ENCODE measurements at places on chromosomes 1 and 21. TPM values are rescaled to one million over a fixed set of nuclear protein-coding genes. Genes with fewer than 3 reads are reported as not detected.

- no peak overlapping the region for H3K27ac ChIP-seq
- H3K27me3 ChIP-seq: no peaks in the 10 kb centered on the region
- no peaks in the 10 kb centered on the region for H3K4me1 ChIP-seq
- no peak for DNase-seq
- H3K36me3 ChIP-seq: no peaks in the 10 kb centered on the region
Measured at GRCh38 chr1:248804771-248805681, 20.7 kb downstream of the SH3BP5L start.

DNA sequence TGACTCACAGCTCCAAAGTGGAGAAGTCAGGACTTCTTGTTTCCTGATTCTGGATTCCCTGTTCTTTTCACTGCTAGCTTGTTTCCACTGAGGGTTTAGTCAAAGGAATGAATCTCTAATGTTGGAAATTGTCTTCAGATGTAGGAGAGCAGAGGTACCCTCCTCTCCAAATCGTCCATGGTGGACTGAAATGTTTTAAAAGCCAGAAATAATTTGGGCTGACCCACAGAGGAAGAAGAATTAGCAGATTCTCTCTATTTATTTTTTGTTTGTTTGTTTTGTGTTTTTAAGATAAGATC is 30.4 kb downstream of the GPA33 start:
- no peak overlapping the region for H3K4me3 ChIP-seq
- H3K27me3 ChIP-seq: peaks cover 2% of the 10 kb centered on the region
- H3K36me3 ChIP-seq: no peaks in the 10 kb centered on the region
- no peak for DNase-seq
- peaks cover 5% of the 10 kb centered on the region for H3K4me1 ChIP-seq
- no peak overlapping the region for H3K27ac ChIP-seq

DNA sequence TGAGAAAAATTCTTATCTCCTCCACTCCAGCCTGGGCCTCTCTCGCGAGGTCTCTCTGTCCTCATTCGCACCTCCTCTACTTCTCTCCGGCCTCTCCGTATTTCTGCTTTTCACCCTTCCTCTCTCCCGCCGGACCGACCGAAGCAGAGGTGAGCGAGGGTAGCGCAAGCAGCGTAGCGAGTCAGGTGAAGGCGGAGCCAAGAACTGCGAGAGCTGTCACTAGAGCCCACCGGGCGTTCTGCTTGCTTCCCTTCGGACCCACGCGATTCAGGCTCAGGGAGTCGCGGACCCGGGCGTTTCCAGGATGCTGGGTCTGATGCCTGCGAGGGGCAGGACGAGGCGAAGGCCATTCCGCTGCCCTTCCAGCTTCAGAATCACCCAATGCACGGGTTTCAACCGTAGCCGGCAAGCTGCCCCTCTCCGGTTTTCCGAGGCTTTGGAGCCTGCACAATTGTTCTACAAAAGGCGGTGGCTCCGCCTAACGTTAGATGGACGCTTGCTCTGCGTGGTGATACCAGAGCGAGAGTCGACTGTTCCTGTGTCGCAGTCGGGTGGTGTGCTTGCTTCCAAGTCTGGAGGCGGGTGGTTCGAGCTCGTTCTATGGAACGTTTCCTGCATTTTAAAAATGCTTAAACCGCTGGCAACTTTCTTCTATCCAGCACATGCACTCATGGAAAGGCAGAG is 310.2 kb downstream of the FAM72C start:
- H3K27ac ChIP-seq: no peak overlapping the region
- no peaks in the 10 kb centered on the region for H3K36me3 ChIP-seq
- H3K4me1 ChIP-seq: no peaks in the 10 kb centered on the region
- peak; percentile 47 for DNase-seq

GRCh38 chr1:91575909-91576519 is 75.4 kb downstream of the CDC7 start:
- H3K4me1 ChIP-seq: no peaks in the 10 kb centered on the region
- no peak for DNase-seq

- no peak for DNase-seq
- no peak overlapping the region for H3K4me3 ChIP-seq
- peaks cover 10% of the 10 kb centered on the region for H3K36me3 ChIP-seq
- peak overlapping the region; percentile 31 for H3K27ac ChIP-seq
Measured at GRCh38 chr21:33801424-33802405, 113.9 kb downstream of the ATP5PO start.

GRCh38 chr1:246677842-246678241 is 46.4 kb upstream of the SCCPDH start:
- peaks cover 19% of the 10 kb centered on the region for H3K4me1 ChIP-seq
- no peak for DNase-seq
- no peak overlapping the region for H3K4me3 ChIP-seq

DNA sequence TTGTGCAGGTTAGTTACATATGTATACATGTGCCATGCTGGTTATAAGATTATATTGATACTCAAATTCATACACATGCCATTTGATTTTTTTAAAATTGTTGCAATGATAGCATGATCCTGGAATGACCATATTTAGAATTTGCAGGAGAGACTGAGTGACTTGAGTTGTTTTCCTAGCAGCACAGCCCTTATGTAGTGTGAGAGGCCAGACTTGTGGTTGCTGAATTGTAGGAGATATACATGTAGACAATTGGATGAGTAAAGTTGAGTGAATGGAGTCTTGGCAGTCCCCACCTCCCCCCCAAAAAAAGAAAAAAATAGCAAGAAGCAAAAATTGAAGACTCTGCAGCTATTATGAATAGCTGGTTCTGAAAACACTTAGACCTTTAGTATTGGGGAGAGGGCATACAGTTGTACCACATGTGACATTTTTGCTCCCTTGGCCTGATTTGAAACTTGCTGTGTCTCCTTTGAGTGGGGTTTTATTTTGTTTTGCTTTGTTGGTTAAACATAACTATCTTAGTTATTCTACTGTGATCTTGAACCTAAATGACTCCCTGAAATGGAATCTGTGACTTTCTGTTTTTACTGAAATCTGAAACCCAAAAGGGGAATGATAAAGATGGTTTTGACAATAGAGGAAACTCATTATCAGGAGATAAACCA is 280.3 kb downstream of the HMCN1 start:
- no peaks in the 10 kb centered on the region for H3K27me3 ChIP-seq
- H3K36me3 ChIP-seq: no peaks in the 10 kb centered on the region
- no peak overlapping the region for H3K27ac ChIP-seq
- no peak overlapping the region for H3K4me3 ChIP-seq

GRCh38 chr1:29514361-29515169 is 278.2 kb downstream of the PTPRU start:
- H3K4me1 ChIP-seq: peaks cover 13% of the 10 kb centered on the region
- H3K27me3 ChIP-seq: no peaks in the 10 kb centered on the region
- no peaks in the 10 kb centered on the region for H3K36me3 ChIP-seq
- no peak overlapping the region for H3K27ac ChIP-seq

DNA sequence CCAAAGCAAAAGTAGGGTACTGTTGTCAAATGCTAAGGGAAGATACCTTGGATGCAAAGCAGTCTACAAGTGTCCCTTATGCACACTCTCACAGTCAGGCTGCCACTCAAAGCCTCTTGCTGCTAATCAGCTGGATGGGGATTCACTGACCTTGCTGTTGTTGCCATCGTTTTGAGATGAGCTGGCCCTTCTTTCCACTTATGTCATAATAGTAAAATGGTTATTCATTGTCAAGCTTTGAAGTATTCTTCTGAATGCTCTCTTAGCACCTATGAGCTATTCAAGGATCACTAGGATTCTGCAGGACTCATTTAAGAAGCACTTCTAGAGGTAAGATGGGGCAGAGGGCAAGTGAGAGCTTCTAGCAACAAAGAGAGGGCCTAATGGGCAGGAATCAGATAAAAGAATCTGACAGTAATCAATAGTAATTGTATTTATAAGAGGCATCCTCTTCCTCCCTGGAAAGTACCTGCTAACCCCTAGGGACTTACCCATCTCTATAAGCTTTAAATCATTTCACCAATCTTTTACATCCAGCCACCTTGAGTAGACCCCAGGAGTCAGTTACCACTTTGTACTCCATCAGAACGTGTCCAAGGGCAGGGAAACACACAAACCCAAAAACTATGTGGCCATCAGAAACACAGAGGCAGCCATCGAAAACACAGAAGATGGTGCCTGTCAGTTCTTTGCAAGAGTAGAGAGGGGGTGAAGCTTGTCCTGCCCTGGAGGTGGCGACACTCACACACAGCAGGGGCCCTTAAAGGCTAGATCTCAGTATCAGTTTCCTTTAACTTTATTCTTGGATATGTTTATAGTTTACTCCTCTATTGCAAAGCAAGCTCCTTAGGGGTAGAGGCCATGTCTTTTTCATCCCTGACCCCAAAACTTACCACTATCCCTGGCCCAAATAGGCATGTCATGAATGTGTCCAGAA is 103.7 kb upstream of the NFIA start:
- DNase-seq: no peak
- no peaks in the 10 kb centered on the region for H3K4me1 ChIP-seq
- no peak overlapping the region for H3K27ac ChIP-seq
- no peak overlapping the region for H3K4me3 ChIP-seq
- H3K27me3 ChIP-seq: no peaks in the 10 kb centered on the region

DNA sequence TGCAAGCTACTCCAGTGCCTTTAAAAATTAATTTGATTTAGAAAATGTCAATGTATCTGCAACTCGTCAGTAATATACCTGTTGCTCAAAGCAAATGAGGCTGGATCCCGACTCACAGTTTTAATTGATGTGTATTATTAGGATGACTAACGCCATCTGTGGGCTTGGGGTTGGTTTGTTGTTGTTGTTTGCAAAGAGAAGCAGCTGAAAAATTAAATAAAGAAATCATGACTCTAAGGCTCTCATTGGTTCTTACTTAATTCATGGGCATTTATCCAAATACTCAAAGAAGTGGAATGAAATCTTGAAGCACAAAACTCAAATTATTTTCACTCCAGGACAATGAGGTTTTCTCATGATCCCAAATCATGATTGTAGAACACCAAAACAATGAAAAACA is 46.4 kb downstream of the SEC16B start:
- no peaks in the 10 kb centered on the region for H3K36me3 ChIP-seq
- no peak for DNase-seq
- no peaks in the 10 kb centered on the region for H3K27me3 ChIP-seq
- no peaks in the 10 kb centered on the region for H3K4me1 ChIP-seq
- no peak overlapping the region for H3K27ac ChIP-seq

DNA sequence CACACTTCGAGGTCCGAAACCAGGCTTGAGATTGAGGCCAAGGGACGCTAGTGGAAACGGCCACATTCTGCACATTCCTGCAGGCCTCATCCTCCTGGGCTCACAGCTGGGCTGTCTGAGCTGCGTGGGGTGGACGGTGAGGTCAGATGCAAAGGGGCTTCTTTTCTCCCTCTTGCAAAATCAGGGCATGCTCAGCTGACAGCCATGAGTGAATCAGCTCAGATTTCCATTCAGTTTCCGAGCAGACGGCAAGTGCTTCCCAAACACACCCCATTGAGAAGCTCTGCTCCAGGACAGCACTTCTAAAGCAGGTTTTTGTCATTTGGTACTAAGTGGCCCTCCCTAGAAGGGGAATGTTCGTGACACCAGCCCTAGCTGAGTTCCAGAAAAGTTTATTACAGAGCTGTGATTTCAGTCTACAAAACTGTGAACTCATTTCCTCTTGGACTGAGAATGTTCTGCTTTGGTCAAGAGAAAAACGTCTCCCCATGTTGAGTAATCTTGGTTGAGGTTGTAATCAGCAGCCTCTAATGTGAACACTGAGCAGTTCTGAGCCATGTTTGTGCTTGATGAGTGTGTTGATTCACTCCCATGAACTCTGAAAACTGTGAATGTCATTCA is 10.0 kb downstream of the PDPN start:
- no peaks in the 10 kb centered on the region for H3K27me3 ChIP-seq
- no peak overlapping the region for H3K4me3 ChIP-seq
- DNase-seq: no peak
- H3K4me1 ChIP-seq: no peaks in the 10 kb centered on the region

The S100A9 gene
- 829 TPM for total RNA-seq

DNA sequence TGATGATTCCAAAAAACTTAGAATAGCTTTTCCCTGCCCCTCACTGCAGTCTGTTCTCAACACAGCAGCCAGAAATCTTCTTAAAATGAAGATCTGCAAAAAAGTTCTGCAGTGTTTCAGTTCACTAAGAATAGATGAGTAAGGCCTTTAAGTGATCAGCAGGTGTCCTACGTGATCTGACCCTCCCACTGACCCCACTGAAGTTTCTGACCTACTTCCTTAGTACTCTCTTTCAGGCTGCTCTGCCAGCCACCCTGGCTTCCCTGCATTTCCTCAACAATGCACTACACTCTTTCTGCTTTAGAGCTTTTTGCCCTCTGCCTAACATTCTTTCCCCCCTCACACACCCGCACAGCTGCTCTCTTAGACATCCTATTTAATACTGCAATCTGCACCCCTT is 182.5 kb downstream of the AKT3 start:
- peaks cover 5% of the 10 kb centered on the region for H3K36me3 ChIP-seq
- H3K4me1 ChIP-seq: no peaks in the 10 kb centered on the region
- H3K27me3 ChIP-seq: no peaks in the 10 kb centered on the region
- H3K27ac ChIP-seq: no peak overlapping the region
- H3K4me3 ChIP-seq: no peak overlapping the region
- DNase-seq: no peak

DNA sequence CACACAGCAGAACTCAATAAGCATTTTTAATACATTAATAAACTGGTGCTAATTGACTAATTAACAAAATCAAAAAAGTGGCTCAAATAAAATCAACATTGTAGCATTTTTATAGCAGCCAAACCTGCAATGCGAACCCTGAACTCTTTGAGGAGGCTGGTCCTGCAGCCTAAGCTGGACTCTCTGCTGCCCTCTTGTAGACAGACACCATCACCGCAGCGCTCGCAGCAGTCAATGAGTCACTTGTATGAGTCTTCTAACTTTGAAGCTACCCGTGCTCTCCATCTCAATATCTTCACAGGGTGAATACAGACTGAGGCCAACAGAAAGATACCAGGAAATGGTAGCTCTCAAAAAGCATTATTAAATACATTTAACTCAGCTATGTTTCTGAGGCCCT is 9.7 kb upstream of the KRTAP7-1 start:
- H3K27me3 ChIP-seq: no peaks in the 10 kb centered on the region
- no peak overlapping the region for H3K27ac ChIP-seq
- no peak overlapping the region for H3K4me3 ChIP-seq
- no peak for DNase-seq

The LAD1 gene
- 0.30 TPM for total RNA-seq

DNA sequence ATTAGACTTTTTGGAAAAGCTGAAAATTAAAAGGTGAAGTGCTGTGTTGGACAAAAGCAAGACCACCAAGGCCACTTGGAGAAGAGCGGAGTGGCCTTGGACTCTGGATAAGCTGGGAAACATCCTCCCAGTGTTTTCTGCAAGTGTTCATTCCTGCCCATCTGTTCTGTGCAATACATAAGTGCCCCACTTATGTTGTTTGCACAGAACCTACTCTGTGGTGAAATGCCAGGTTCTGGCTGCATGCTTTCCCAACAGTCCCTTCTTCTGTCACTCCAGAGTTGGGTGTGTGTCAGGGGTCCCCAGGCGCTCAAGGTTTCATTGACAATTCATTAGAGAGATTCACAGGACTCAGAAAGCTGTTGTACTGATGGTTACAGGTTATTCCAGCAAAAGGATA is 30.3 kb downstream of the NHLH2 start:
- no peak for DNase-seq
- no peak overlapping the region for H3K27ac ChIP-seq
- no peaks in the 10 kb centered on the region for H3K27me3 ChIP-seq
- no peaks in the 10 kb centered on the region for H3K4me1 ChIP-seq
